Activated CD4-positive, alpha-beta T cell treated with anti-CD3 and anti-CD28 coated beads for 24 hours (primary cell): ENCODE measurements at places on chromosomes 16 and 17.

GRCh38 chr16:14205666-14206065 lies 134.5 kb downstream of the MRTFB start:
- DNase-seq: no peak

- no peak for DNase-seq
These were observed 59.6 kb downstream of the GSG1L start for GRCh38 chr16:28003923-28004322.

- DNase-seq: peak; percentile 16
These were observed 138.9 kb upstream of the CES5A start for GRCh38 chr16:56013962-56014552.

DNA sequence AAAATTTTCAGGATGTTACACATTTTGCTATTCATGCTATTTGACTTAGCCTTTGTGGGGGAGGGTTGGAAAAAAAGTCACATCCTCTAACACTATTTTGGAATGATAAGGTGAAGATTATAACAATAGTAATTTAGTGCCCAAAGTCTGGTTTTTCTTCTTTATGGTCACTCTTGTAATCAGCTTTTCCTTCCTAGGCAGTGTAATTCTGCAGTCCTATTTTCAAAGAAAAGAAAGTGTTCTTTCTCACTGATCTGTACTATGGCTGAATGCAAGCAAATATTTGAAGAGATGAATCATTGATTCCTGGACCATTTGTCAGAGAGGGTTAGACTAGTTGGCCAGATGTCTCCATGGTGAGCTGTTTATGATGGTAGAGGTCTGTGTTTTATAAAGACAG lies 8.4 kb downstream of the RSPRY1 start:
- DNase-seq: no peak
